Hematopoietic multipotent progenitor cell treated with erythropoietin and hydrocortisone succinate and interleukin-3 and kit ligand, for 6 days (in vitro differentiated cells): ENCODE measurements at places on chromosomes 3 and 15.

DNA sequence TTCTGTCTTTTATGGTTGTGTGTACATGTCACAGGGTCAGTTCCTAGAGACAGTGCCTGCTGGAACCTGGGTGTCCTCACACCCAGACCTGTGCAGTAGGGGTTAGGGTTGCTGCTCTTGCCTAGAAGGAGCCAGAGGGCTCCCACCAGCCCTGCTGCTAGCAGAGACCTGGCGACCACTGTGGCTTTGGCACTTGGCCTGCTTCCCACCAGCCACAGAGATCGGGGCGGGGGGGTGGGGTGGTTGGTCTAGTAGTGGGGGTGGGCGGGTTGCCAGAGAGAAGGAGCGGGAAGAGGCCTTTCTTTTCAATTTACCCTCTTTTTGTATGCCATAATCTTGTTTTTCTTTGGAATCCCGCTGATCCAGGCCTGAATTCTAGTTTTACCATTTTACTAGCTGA is 29.4 kb downstream of the EEFSEC start:
- DNase-seq = peak; percentile 57

DNA sequence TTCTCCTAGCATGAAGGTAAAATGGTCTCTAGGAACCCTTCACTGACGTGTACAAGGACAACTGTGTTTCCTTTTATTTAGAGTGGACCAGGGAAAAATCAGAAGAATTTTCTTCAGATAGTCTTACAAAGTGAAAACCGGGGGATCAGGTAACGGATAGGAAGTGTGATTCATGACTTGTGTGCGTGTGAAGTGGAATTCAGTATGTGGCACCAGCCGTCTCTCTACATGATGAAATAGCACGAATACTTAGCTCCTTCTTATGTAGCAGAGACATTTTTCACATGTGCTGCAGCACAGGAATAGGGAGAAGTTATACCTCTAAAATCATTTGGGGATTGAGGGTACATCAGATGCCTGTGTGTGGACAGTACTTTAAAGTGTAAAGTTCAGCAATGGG is 159.2 kb downstream of the MEX3B start:
- DNase-seq = no peak

DNA sequence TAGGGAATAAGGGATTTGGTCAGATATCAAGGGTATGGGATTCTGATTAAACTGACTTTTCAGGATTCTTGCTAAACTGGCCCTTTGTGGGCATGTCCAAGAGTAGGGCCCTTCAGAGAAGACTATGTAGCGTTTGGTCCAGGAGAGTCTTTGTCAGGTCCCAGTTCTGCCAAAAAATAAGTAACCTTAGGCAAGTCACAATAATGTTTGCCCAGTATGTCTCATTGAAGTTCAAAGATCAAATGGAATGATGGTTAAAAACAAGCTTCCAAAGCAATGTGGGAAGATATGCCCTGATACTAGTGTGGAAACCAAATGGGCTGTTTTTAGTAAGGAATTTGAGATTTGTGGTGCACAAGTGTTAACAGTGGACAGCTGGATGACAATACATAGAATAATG is 454.4 kb downstream of the WDR72 start:
- DNase-seq = no peak

GRCh38 chr3:126208182-126208581 is 27.8 kb upstream of the ALDH1L1 start:
- DNase-seq = no peak

DNA sequence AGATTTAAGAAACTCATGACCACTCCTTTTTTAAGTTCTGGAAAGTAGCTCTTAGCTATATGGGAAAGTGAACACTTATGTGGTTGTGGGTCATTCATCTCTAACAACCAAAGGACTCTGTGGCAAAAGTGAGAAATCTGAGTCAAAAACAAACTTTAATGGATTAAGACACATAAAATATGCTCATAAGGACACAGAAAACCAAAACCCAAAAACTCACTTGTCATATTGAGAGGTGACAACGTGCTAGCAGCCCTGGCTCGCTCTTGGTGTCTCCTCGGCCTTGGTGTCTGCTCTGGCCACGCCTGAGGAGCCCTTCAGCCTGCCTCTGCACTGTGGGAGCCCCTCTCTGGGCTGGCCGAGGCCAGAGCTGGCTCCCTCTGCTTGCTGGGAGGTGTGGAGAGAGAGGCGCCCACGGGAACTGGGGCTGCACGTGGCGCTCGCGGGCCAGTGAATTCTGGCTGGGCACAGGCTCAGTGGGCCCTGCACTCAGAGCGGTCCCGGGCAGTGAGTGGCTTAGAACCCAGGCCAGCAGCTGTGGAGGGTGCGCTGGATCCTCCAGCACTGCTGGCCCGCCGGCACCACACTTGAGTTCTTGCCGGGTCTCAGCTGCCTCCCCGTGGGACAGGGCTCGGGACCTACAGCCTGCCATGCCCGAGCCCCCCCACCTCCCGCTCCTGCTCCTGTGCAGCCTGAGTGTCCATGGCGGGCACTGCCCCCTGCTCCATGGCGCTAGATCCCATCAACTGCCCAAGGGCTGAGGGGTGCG is 30.3 kb upstream of the SKIL start:
- DNase-seq = no peak

DNA sequence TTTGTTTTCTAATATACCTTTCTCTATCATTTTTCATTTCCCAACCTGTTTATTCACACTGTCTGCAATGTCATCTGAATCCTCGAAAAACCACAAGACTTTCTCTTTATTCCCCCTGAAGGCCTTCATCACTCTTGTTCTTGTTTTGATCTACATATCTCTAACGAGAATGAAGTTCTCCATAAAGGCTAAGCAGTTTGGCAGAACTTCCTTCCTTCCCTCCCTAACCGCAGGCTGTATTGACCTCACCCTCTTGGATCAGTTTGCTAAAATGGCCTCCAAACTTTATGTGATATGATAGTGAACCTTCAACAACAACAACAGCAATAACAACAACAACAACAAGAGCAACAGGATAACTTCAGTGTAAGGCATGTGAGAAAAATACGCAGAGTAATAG is 392.8 kb downstream of the TIGIT start:
- peak; percentile 43 for DNase-seq

GRCh38 chr3:111392894-111393398 is 149.1 kb upstream of the CD96 start:
- no peak for DNase-seq

- DNase-seq = no peak
Observed at GRCh38 chr3:194715022-194715800, 29.5 kb downstream of the FAM43A start.

GRCh38 chr15:71224024-71224423 is 108.8 kb downstream of the THSD4 start:
- DNase-seq = no peak

- DNase-seq = no peak
Observed at GRCh38 chr3:134201201-134202130, 49.2 kb downstream of the RYK start.

- no peak for DNase-seq
Observed at GRCh38 chr15:72866182-72866581, 82.6 kb upstream of the ADPGK start.

DNA sequence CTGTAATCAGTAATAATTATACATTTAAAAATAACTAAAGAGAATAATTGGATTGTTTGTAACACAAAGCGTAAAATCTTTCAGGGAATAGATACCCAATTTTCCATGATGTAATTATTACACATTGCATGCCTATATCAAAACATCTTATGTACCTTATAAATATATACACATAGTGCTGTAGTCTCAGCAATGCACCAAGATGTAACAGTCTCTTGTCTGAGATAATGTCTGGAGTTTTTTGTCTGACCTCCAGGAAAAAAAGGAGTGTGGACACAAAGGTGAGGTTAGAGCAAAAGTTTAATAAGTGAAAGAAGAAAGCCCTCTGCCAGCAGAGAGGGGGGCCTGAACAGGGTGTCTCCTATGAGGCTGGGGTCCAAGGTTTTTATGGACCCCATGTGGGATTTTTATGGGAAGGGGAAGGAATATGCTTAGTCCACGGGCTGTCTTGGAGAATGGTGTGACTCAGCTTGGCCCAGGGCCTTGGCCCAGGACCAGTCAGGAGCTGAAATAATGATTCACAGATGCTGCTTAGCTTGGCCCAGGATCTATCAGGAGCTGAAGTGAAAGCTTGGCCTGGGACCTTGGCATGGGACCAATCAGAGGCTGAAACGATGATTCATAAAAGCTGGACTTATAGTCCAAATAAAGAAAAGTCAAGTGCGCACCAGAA is 545.0 kb downstream of the ZPLD1 start:
- DNase-seq = no peak

DNA sequence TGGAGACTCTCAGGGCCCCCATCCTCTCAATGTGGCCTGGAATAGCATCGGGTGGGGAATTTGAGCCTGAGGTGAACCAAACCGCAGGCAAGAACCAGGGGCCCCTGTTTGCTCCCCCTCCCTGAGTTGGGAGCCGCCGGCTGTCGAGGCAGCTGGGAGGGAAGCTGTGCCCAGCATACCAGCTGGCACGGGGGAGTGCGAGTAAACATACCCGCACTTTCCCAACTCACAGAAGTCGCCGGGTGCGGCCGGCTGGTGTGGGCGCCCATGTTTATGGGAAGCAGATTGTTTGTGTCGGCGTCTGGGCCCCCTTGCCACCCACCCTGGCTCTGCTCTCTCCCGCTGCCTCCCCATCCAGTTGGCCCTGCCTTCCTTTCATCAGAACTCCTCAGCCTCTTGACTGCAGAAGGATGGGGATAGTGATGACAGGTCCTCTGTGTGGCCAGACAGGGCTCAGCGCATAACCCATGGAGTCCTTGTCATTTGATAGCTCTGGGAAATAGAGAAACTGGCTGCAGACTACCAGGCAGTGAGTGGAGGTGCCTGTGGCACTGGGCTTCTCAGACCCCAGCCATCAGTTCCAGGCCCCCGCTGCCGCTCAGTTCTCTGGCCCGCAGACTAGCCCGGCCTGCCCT is 60.4 kb downstream of the CACNA2D2 start:
- DNase-seq = no peak

DNA sequence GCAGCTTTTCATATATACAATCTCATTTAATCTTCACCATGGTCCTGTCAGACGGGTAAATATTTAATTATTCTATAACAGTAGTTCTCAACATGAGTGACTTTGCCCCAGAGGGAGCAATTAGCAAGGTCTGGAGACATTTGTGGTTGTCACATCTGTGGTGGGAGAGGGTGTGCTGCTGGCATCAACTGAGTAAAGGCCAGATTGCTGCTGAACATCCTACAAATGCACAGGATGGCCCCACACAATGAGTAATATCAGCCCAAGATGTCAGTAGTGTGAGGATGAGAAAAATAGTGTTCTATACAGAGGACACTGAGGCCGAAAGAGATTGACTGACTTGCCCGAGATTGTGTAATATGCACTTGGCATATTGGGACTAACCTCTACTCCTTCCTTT is 156.0 kb downstream of the AGBL1 start:
- DNase-seq = no peak

DNA sequence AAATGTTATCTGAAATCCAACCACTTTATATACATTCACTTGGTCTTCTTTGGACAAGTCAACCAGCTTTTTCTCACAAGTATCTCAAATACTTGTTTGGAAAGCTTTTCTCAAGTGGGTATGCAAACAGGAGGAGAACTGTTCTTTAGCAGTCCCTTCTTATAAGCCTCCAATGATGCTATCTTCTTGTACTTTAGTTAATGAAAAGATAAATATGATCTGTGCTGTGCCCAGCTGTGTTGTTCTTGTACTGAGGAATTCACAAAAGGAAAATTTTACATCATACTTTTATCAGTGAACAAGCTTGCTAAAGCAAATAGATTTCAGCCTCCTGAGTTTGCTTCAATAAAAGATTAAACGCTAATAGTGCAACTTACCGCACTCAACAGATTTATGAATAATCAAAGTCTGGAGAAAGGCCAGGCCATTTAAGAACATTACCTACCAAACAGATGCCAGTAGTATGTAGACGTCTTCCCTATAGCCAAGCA is 395.2 kb downstream of the MECOM start:
- no peak for DNase-seq

- peak; percentile 78 for DNase-seq
Observed at GRCh38 chr3:72657666-72658065, 190.6 kb downstream of the SHQ1 start.

GRCh38 chr15:31278544-31279220 is 48.0 kb upstream of the KLF13 start:
- no peak for DNase-seq

DNA sequence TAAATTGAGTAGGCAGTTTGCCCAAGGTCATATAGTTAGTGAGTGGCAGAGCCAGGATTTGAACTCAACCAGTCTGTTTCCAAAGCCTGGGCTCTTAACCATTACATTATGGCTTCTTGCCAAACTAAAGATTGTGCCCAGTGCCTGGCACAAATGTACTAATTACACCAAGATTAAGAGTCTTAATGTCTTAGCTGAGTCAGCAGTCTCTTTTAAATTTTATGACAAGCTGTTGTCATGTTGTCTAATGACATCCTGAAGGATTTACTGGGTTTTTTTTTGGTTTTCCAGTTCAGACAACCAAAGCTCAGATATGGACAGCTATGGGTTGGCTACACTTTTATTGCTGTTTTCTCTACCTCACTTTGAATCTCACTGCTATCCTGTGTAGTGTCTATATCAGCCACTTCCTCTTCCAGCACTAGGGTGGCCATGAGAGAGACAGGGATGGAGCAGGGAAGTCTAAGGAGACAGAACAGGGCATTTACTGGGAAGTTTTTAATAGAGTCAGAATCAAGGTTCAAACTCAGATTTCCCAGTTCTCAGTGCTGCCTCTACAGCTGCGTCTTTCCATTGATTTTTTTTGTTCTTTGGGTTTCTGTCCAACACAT is 10.5 kb downstream of the FBXL2 start:
- DNase-seq = no peak

DNA sequence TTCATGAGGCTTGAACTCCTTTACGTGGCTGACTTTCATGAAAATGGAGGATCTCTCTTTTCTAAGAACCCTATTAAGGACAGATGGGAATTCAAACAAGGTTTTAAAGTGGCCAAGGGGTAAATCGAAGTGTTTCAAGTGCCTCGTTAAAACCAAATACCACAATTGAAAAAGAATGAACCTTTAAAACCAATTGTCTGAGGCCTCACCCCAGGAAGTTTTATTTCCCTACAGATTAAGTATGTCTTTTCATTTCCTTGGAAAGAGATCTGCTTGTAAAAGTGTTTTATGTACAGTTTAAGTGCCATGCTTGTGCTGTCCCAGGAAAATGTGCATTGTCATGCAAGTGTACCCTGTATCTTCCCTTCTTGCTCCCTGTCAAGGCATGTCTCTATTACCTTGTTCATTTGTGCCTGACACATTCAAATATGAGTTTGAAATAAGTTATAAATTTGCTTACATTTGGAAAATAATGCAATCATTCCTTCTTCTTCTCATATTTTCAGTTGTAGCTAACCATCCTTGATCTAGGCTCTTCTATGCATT is 138.7 kb downstream of the ZPLD1 start:
- no peak for DNase-seq

GRCh38 chr3:124859025-124859424 is 28.1 kb downstream of the ITGB5 start:
- DNase-seq = no peak

- no peak for DNase-seq
Observed at GRCh38 chr3:154886437-154886836, 193.7 kb upstream of the MME start.

GRCh38 chr15:65416845-65417416 is 5.8 kb downstream of the IGDCC4 start:
- no peak for DNase-seq

DNA sequence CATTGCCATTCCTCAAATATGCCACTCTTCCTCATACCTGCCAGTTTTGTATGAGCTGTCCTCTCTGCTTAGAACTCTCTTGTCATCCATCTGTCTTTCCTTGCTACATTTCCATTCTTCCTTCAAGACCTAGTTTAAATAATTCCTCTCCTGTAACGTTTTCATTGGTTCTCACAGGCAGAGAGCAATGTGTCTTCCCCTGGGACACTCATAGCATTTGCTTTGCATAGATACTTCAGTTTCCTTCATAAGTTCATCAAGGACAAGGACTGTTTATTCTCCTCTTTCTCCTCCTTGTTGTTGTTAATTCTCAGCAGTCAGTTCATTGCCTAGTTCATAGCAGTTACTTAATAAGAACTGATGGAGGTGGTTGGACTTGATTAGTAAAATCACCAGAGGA is 10.5 kb downstream of the NR2C2 start:
- no peak for DNase-seq
